Stimulated activated CD4-positive, alpha-beta T cell treated with anti-CD3 and anti-CD28 coated beads, TNF-alpha, amount 100 ng/mL, for 48 hours (primary cell): ENCODE measurements at places on chromosomes 7 and 10.

DNA sequence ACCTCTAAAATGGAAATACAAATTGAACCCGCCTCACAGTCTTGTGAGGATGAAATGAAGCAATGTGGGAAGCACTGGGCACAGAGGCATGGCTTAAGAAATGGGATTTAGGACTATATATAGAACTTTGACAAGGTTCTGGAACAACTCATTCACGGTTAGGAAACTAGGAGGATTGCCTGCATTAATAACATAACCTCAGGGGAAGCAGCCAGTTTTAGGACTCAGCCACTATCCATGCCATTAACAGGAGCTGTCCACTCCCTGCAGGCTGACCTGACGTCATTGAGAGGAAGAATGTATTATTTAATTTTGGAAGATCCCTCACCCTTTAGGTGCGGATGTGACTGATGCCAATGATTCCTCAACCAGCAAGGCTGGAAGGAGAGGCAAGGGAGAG lies 34.8 kb downstream of the ITGB8 start:
- no peak for DNase-seq

DNA sequence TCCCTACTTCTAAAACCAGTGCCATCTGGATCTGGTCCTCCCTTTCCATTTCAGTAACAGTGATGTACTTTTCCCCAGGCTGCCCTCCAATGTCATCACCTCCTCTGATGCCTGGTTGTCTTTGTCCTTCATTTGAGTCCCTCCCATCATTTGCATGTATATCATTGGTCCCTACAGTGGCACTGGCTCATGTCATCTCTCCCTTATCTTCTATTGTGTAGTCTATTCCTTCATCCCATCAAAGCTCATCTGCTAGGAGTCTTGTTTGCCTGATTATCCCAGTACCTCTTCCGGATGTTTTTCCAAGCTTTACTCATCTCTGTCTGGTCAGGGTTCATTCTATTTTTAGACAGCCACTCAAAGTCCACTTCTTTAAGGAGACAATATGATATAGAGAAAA lies 292.9 kb upstream of the BMPER start:
- DNase-seq, result no peak

DNA sequence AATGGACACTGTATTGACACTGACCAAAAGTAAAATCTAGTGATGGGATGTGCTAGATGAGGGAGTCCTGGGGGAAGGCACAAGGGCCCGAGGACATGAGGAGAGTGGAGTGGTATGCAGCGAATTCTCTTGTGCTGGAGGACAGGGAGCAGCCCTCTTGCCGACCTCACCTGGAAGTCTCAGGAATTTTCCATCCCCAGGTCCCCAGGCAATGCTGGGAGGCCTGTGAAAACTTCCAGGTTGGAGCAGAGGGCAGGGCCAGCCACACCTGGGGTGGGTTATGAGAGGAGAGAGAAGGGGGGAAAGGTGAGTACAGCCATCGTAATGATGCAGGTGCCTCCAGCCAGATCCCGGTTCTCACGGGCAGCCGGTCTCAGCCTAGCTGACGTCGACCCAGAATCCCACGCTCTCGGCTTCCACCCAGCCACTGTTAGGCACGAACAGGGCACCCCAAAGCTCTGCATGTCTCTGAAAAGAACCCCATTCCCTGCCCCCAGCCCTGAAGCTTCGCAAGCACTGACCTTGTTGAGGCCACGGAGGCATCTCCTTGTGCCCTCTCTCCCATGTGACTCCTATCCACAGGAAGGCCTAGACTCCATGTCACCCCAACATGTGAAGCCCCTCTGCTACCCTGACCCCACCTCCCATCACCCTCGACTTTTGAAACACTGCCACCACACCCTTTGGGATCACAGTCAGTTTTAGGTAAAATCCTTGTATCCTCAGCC lies 239.7 kb upstream of the MYO3A start:
- DNase-seq, result no peak

GRCh38 chr7:4849390-4849789 lies 12.4 kb downstream of the PAPOLB start:
- no peak for DNase-seq

- DNase-seq, result no peak
Measured at GRCh38 chr7:139825666-139826290, 3.3 kb upstream of the TBXAS1 start.

DNA sequence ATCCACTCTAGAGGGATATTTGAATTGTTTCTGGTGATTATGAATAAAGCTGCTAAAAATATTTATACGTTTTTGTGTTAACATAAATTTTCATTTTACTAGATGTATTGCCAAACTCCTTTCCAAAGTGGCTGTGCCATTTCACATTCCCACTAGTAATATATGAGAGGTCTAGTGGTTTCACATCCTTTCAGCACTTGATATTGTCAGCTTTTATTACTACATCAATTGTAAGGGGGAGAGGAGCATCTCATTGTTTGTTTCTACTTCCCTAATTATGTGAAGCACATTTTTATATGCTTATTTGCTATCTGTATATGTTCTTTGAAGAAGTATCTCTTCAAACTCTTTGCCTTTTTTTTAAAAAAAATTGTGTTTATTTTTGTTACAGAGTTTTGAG lies 184.5 kb downstream of the ADK start:
- no peak for DNase-seq

GRCh38 chr7:590731-591551 lies 71.3 kb upstream of the PDGFA start:
- DNase-seq, result no peak

DNA sequence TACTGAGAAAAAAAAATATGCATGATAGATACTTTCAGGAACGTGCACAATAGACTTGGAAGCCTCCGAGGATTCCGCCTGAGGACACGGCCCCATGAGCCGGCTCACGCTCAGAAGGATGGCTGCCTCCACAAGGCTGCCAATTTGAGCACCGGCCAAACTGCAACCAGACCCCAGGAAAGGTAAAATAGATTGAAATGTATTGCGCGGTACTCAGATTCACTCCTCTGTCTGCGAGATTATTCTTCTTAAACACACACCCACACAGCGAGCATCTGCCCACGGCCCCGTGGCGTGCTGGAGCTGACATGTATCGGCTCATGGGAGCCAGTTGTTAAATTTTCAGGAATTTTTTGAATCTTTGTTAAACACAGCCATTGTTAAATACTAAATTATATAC lies 653.2 kb upstream of the MKI67 start:
- no peak for DNase-seq

GRCh38 chr7:148395990-148396716 lies 194.4 kb upstream of the C7orf33 start:
- DNase-seq, result no peak

GRCh38 chr7:130900471-130901076 lies 166.6 kb upstream of the KLF14 start:
- no peak for DNase-seq

DNA sequence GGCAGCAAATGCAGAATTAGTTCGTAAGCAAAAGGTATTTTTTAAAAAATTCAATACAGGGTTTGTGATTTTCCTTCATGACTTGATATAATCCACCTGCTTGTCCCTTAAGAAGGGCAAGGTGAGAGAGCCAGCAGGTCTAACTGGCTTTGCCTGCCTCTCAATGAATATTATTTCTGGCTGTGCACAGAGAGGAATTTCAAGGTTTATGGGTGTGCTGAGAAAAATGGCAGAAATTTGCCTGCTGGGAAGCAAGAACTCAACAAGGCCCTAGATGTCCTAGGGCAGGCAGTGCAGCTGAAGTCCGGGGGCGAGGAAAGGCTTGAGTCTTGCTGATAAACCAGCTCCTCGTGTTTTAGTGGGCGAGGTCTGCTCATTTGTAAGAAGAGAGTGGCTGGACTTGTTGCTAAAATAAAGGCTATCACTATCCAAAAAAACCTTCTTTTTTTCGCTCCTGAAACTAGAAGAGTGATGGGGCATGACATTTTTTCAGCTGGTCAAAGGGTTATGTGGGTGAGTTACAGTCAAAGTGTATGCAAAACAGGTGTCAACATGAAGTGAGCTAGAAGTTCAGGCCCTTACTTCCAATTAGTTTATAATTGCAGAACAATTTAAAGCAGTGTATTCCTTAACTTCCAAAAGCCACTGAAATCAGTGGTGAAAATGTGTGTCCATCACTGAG lies 385.8 kb upstream of the KLF6 start:
- DNase-seq, result no peak
